ENCODE measurements at places on chromosomes 1 and 21.

DNA sequence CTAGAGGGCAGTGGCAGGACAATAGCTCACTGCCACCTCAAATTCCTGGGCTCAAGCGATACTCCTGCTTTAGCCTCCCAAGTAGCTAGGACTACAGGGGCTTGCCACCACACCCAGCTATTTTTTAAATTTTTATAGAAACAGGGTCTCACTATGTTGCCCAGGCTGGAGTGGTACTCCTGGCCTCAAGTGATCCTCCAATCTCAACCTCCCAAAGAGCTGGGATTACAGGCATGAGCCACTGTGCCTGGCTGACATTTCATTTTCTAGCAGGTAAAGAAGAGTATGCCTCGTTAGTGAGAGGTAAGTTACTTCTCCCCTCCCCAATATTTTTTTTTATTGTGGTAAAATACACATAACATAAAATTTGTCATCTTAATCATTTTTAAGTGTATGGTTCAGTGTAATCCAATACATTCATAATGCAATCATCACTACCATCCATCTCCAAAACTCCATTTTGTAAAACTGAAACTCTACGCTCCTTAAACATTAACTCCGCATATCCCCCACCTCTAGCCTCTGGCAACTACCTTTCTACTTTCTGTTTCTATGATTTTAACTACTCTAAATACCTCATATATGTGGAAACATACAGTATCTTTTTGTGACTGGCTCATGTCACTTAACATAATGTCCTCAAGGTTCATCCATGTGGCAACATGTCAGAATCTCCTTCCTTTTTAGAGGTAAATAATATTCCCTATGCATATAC, 22.4 kb downstream of the ZZZ3 start:
- no peak for DNase-seq

GRCh38 chr1:220123889-220124288, 30.0 kb downstream of the IARS2 start:
- no peak for DNase-seq

GRCh38 chr1:153260585-153261280, 1.2 kb downstream of the LORICRIN start:
- no peak for DNase-seq

DNA sequence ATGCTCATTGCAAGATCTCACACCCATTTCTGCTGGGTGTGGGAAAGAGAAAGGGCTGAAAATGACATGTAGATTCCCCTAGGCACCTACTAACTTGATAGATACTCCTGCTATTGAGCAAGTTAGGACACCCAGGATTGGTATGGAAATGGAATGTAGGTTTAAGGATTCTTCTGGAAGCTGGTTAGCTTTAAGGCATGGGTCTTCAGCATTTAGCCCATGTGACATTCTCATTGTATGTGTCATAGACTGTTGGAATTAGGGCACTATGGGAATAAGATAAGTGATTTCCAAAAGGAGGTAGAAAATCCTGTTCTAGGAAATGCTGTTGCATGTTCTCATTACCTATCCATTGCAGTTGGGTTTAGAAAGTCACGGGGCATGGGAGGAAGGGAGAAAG, 76.2 kb downstream of the DISC1 start:
- no peak for DNase-seq

GRCh38 chr21:17795146-17796036, 23.8 kb downstream of the C21orf91 start:
- no peak for DNase-seq

GRCh38 chr21:34252751-34253150, 111.1 kb upstream of the KCNE2 start:
- no peak for DNase-seq

DNA sequence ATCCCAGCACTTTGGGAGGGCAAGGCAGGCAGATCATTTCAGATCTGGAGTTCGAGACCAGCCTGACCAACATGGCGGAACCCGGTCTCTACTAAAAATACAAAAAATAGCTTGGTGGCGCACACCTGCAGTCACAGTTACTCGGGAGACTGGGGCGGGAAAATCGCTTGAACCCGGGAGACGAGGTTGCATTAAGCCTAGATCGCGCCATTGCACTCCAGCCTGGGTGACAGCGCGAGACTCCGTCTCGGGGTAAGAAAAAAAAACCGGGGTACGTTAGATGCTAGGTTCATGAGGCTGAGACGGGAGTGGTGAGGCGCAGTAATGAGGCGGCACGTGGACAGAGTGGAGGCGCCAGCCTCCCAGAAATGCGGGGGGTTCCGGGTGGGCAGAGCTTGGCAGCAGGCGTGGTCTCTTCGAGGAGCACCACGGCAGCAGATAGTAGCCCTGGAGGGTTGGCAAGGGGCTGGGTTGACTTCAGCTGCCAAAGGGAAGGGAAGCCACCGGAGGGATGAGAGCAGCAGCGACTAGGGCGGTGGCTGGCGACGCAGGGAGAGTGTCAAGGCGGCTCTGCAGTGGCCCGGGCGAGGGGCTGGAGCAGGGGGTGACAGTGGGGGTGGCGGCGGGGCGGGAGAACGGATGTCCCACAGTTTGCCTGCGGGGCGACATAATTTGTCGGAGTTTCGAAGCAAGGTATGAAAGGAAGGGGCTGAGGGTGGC, 832 bp downstream of the MRPL20 start:
- no peak for DNase-seq

DNA sequence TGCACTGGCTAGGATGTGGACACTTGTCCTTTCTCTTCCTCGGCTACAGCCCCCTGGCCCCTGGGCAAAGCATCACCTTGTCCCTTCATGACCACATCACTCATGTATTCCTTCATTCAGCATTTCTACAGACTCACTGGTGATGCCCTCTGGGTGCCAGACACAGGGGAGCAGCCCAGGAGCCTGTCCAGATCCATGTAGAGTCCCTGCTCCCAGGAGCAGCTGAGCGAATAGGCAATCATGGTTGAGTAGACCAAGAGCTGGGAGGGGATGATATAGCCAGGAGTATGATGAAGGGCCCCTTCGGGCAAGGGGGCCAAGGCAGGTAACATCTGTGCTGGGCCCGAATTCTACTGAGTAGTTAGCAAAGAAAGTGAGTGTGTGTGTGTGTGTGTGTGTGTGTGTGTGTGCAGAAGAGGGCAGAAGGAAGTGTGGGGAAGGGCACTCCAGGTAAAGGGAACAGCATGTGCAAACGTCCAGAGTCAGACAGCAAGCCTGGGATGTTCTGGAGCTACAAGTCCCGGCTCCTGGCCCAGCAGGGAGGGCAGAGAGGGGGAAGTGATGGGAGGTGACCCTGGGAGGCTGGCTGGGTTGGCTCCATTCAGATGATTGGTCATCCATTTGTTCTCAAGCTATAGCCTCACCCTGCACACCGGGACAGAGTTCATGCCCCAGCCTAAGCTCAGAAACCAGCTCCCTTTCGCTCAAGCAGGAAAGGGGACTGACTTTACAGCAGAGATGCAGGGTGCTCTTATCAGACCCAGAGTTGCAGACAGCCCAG, 21.0 kb upstream of the PIK3CD start:
- no peak for DNase-seq

DNA sequence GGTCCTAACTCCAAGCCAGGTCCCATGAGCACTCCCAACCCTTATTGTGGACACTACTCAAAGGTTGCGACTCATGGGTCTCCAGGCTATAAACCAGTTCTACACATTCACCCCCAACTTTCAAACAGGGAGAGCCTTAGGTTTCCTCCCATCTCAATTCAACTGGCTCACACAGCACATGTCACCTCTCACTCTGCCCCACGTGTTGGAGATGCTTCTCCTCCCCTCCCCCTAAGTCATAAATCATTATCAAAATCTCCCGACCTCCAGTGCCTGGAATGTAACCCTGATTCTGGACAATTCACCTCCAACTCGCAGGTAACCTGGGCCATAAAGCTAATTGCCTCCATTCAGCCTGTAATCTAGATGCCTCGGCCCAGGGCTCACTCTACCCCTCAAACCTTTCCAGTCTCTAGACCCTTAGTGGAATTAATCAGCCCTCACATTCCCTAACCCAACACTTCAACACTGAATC, 595 bp downstream of the AK2 start:
- DNase-seq, result no peak

GRCh38 chr1:101769520-101769919, 227.2 kb downstream of the OLFM3 start:
- DNase-seq, result no peak

GRCh38 chr1:244301595-244302130, 150.0 kb downstream of the ADSS2 start:
- DNase-seq, result no peak

- no peak for DNase-seq
These were observed 118.7 kb upstream of the ZBTB40 start for GRCh38 chr1:22332795-22333499.

DNA sequence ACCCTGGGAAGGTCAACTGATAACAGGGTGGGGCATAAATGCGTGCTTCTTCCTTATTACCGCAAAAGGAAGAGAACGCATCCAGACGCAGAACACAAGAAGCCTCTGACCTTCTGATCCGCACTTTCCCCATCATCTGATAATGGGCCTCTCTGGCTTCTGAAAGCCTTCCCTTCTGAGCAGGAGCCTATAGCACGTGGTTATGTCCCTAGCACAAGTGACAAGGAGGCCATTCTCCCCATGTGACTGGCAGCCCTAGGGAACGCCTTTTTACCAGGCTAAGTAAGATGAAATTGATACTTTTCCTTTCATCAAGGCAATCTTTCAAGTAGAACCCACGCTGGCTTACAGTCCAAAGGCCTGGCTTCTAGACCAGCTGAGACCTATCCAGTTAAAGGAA, 34.2 kb downstream of the RABIF start:
- no peak for DNase-seq

DNA sequence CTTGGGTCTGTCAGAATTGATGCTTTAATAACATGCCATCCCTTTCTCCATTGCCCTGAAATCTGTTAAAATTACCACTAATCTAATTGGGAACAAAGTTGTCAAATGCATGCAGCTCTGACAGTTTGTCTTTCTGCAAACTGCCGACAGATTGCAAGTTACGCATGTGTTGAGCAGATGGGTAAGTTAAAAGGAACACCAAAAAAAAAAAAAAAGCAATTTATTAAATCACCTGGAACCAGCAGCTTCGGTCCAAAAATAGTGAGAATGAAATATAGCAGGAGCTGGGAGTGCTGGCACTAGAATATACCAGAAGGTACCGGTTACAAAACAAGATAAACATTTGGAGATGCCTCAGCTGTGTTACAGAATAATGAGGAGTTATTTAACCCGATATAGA, 149.6 kb upstream of the C1orf87 start:
- DNase-seq, result no peak

DNA sequence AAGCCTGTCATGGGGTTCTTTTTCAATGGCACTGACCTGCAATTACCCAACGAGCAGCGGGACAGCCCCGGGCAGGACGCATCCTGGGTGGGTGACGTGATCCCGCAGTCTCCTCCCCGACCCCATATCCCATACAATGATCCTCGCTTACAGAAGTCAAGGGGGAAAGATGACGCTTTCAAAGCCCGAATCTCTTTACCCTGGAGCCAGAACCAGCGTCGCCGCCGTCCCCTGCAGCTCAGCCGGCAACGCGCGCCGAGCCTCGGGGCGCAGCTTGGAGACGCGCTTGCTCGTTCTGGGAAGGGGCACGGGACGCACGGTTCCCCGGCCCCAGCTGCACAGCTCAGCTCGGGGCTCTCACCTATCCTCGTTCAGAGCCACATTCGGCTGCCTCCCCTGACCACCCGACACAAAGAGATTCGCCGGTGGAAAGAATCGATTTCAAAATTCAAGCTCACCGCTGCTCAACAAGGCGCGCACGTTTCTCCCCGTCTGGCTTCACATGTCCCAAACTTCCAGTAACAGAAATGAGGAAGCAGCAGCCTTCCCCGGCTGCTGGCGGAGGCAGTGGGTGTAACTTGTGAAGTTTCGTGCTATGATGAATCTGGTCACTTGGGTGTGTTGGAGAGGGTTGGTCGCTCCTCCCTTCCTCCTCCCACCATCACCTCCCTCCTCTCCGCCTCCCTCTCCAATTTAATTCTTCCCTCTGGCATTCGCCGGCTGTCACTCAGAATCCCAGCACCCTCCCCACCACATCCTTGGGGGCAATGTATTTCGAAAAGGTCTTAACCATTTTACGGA, at the start of gene TIAM1:
Gene TIAM1 (minus strand): TSS at position 582 of the 801 bp plus-strand sequence. CDS start 77,289 bp downstream, outside the sequence.
- no peak for DNase-seq

GRCh38 chr1:37647281-37647680, 12.6 kb upstream of the RSPO1 start:
- DNase-seq, result no peak

DNA sequence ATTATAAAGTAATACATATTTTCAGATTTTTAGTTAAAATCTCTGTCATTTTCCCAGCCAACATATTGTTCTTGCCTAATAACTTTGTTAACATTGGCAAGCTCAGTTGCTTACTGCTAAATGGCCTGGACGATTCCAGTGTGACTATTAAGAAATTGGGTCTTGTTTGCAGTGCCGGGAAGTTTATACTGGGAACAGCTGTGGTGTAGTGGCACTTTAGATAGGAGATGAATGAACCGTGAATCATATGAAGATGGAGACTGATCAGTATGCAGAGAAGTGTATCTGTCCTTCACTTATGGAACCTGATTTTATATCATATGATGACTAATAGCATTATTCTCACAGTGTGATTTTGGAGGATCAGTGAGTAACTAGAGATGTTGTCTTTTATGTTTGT, 3.3 kb downstream of the CHRM3 start:
- no peak for DNase-seq

- DNase-seq, result no peak
These were observed 22.6 kb upstream of the SAMD13 start for GRCh38 chr1:84278905-84279304.

DNA sequence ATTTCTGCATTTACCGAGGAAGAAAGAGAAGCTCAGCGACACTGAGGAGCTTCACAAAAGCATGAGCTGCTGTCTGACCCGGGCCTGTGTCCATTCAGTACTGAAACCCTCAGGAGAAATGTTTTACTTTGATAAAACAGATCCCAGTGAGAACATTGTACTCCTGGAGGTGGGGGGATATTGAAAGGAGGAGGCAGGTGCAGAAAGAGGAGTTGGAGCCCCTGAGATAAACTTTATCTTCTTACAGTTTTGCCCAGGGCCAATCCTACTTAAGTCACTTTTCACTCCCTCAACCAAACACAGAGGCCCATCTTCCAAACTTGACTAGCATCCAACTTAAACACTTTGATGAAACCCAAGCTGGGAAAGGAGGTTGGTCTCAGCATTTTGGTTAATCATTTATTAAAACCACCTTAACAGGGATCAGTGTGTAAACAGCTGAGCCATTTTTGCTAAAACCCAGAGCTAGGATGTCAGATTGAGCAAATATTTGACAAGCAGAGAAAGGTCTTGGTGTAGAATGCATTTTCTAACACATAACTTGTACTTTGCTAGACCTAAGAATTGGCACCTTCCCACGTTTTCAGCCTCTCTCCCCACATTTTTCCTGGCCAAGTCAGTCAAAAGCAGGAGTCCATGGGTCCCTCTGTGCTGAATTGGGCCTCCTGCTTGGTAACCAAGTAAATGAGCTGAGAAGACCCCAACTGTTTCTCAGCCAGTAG, 32.5 kb upstream of the SARS1 start:
- no peak for DNase-seq

- no peak for DNase-seq
These were observed 182.9 kb upstream of the KCND3 start for GRCh38 chr1:112172294-112172882.
